Stimulated activated CD4-positive, alpha-beta T cell treated with anti-CD3 and anti-CD28 coated beads, Interleukin-1b, Interleukin-23, amount 100 ng/mL, for 1 hour (primary cell): ENCODE measurements at places on chromosomes 7 and 10.

- DNase-seq: no peak
These were observed 31.2 kb downstream of the TOMM7 start for GRCh38 chr7:22791204-22792158.

GRCh38 chr10:1577373-1577770 is 160.0 kb downstream of the ADARB2 start:
- no peak for DNase-seq

DNA sequence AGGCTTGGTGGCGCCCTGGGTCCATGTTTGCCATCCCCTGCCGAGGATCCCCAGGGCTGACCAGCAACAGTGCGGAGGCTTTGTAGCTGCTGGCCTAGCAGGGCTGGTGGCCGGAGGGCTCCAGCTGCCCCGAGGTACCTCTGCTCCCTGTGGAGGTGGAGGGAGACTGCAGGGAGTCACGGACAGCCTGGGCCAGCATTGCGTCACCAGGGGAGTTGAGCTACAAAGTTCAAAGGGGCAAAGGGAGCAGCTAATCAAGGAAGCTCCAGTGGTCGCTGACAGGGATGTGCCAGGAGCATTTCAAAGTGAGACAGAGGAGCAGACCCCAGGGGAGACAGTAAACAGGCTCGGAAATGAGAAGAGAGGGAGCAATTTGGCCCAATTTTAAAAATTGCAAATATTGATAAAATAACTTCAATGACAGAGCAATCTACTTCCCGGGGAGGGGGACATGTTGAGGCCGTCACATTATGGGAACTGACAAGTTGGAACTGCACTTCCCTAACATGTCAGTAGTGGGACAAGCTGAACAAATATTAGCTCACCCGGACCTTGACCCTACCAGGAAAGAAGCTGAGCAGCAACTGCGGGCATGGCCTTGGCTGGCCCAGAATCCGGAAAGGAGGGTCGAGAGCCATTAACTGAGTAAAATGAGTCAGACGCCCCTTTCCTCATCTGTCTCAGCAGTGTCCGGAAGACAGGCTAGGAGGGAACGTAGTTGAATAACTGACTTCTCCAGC is 39.4 kb downstream of the BTBD16 start:
- DNase-seq: no peak

GRCh38 chr10:62386356-62387320 is 12.5 kb downstream of the ZNF365 start:
- no peak for DNase-seq

DNA sequence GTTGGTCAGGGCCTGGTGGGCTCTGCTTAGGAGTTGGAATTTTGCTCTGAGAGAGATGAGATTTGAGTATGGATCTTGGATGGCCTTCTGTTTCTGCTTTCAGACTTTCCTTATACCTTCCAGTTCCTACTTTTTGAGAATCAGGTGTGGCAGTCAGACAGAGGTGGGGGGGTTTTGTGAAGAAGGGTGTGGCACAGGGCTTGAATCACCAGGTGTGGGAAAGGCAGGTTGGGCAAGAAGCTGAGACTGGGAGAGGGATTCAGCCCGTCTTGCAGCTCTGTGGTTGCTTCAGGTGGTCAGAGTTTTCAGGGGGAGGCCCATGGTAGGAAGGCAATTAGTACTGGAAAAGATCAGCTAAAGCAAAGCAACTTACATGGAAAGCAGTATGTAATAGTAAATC is 340.2 kb downstream of the LRMDA start:
- DNase-seq: no peak

DNA sequence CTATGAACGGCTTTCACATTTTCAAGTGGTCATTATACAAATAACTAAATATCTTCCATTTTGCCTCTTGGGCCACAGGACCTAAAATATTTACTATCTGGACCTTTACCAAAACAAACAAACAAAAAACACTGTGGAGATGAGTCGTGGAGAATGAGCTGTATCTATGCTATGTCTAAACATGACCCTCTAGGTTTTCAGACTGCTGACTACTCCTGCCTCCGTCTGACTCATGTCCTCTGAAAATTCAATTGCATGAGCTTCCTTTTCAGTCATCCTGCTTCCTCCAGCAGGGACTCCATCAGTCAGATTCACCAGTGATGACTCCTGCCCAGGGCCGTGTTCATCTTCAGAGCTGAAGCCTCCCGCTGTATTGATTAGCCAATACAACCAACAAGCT is 96.8 kb downstream of the COL28A1 start:
- DNase-seq: no peak

DNA sequence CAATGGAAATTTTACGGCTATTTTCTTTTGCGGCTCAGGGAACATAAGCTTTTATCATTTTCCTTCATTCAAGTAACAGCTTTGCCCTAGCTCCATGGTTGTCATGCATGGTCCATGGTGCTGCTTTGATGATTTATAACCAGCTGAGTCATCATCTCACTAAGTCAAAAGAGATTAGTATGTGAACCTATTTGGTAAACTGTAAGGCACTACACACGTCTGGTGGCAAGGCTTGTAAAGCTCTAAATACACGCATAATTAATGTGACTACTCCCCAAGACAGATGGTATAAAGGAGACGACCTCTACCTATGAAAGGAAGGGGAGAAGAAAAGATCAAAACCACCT is 340.2 kb downstream of the KCNMA1 start:
- DNase-seq: no peak

DNA sequence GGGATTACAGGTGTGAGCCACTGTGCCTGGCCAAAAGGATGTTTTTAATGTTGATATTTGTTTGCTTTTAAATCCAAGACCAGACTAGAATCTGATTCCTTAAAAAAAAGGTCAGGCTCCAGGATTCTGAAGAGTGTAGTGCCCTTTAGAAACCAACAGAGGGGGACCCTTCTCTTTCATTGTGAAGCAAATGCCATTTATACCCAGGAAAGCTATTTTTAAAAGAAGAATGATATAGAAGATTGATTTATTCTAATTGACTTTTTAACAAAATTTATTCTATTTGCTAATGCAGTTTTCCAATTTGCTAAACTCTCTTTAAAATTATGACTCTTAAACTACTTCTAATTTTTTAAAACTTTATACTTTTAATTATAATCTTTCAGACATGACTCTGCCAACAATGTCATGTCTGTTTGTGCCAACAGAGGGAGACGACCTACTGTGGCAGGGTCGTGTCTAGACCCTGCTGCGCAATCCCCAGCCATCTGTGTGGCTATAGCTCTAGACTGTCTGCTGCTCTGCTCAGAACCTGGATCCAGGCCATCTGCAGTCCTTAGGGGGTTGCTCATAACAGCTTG is 201.0 kb upstream of the IMMP2L start:
- no peak for DNase-seq

DNA sequence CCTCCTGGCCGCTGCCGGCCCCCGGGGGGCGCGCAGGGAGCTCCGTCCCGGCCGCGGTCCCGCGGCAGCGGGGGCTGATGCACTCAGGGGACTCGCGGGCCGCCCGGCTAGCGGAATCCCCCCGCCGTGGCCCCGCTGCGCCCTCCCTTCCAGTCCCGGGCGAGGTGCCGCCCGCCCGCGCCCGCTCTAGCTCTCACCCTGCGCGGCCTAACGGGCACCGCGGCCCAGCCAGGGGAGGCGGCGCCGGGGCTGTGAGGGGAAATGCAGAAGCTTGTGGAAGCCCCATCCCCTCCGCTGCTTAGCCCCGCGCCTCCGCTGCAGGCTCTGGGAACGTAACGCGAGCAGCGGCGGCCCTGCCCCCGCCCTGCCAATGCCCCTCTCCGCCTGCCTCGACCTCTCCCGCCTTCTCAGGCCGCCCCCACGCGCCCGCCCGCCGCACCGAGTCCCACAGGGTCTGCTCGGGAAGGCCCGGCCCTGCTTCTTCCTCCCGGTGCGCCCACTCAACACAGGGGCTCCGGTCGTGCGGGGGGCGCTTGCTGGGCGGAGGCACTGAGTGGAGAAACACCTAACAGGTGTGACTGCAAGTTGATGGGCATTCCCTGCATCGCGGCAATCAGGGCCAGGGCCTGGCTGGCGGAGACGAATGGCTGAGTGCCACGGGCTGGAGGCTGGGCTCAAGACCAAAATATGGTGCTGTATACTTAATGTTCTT is 384 bp upstream of the TMEM229A start:
- no peak for DNase-seq

GRCh38 chr10:12243864-12244620 is 48.1 kb downstream of the CDC123 start:
- DNase-seq: no peak
